Cardiac septum (tissue), 1 donor: ENCODE measurements at places on chromosomes 3 and 15. TPM values are rescaled to one million over a fixed set of nuclear protein-coding genes. Genes with fewer than 3 reads are reported as not detected.

Gene UBE2Q2
- 38.3 TPM for total RNA-seq

Gene LRRC2
- total RNA-seq, result 70.6 TPM

Gene ACAD9
- 29.3 TPM for total RNA-seq

GRCh38 chr3:140052771-140053702 is 118.1 kb downstream of the CLSTN2 start:
- DNase-seq, result no peak

Gene SLC38A3
- total RNA-seq, result 6.6 TPM

Gene CACNA1D
- total RNA-seq, result 0.46 TPM

DNA sequence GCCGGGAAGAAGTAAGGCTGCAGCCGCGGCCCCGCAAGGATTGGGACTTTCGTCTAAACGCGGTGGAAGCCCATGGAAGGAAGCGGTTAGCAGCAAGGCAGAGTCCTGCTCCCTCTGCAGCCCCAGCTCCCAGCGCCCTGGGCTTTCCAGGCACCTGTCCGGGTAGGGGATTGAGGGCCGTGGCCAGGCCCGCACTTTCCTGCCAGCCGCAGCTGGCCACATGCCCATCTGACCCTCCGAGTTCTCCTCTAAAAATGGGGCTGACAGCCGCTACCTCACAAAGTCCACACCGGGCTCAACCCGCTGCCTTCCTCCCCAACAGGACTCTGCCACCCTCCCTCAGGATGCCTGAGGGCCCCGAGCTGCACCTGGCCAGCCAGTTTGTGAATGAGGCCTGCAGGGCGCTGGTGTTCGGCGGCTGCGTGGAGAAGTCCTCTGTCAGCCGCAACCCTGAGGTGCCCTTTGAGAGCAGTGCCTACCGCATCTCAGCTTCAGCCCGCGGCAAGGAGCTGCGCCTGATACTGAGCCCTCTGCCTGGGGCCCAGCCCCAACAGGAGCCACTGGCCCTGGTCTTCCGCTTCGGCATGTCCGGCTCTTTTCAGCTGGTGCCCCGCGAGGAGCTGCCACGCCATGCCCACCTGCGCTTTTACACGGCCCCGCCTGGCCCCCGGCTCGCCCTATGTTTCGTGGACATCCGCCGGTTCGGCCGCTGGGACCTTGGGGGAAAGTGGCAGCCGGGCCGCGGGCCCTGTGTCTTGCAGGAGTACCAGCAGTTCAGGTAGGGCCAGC is 1.9 kb downstream of the NEIL1 start:
- no peak for DNase-seq
